Activated CD8-positive, alpha-beta memory T cell treated with anti-CD3 and anti-CD28 coated beads, Interleukin-2, amount 10 ng/mL, durations not matched to agents 7 days and 5 days (primary cell): ENCODE measurements at places on chromosomes 5 and 9. TPM values are rescaled to one million over a fixed set of nuclear protein-coding genes. Genes with fewer than 3 reads are reported as not detected.

- DNase-seq, result no peak
Observed at GRCh38 chr9:81669866-81670265, 19.5 kb downstream of the TLE1 start.

DNA sequence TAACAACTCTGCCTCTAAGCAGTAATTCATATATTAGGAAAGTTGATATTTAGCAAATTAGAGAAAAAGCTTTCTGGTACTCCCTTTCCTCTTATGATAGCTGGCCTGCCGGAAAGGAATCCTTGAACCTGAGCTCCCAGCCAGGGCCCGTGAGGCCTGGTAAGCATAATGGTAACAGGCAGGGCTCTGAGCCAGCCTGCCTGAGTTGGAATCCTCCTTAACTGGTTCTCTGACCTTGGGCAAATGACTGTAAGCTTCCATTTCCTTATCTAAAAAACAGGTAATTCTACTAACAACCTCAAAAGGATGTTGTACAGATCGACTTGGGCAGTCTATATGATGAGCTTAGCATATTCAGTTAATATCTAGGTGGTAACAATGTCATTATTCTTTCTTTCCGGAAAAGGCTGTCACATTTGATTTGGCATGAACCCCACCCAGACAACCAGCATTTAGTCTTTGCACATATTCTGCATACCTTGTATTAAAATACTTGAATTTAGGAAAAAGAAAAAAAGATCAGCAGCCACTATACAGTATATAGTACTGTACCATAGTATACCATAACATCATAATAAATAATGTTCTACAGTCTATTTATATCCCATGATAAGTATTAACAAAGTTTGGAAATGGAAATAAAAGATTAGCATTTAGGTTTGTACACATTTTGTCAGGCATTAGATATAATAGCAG, 55.7 kb upstream of the MAP3K1 start:
- DNase-seq, result no peak

DNA sequence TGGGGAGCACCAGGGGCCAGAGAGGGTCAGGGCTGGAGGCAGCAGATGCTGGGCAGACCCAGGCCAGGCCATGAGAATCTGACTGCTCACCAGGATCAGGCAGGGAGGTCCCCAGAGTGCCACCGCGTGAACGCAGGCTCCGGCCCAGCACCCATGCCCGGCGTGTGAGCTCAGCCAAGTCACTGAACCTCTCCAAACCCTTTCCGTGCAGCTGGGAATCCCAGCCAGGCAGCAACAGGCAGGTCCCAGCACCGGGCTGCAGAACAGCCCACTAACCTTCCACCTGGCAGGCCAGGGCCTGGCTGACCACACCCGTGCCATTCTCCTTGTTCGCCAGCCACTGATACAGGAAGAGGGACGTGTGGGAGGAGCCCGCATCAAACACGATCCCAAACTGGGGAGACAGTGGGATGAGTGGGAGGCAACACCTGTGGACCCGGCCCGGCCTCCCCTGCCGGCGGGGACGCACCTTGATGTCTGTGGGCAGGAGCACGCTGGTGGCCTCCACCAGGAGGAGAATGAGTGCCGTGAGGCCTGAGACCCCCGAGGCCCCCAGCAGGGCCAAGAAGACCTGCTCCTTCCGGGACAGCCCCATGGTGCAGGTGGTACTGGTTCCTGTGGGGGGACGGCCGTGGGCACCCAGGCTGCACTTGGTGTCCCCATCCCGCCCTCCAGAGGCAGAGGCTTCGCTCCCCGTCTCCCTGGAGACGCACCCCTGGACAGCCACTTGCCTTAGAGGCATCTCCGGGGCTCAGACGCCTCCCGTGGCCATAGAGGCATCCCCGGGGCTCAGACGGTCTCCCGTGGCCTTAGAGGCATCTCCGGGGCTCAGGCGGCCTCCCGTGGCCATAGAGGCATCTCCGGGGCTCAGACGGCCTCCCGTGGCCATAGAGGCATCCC, 3.2 kb downstream of the ENTPD8 start:
- DNase-seq, result no peak

GRCh38 chr5:107803728-107804127, 133.0 kb upstream of the EFNA5 start:
- no peak for DNase-seq

DNA sequence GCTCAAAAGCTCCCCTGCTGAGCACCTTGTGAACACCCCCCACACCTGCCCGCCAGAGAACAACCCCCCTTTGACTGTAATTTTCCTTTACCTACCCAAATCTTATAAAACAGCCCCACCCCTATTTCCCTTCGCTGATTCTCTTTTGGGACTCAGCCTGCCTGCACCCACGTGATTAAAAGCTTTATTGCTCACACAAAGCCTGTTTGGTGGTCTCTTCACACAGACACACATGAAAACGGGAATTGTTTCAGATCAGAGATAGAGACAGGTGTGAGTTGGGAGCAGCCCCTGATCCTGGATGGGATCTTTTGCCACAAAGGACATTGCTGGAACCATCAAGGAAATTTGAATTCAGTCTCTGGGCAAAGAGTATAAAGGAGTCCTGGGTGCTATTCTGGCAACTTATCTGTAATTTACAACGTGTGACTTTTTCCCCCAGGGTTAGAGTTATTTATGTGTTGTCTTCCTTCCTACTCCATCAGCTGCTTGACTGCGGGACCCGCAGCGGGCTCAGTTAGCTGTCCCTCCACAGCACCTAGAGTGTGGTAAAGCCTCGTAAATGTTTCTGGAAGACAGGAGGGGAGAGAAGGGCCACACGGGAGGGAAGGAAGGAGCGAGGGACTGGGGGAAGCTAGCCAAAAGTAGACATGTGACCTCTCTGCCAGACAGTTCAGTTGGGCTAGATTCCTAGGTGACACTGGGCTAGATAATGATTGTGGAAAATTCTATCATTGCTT, 437.0 kb downstream of the ZNF608 start:
- no peak for DNase-seq

- DNase-seq, result no peak
Observed at GRCh38 chr9:35845824-35846771, 17.1 kb downstream of the TMEM8B start.

MEIKIN gene
- total RNA-seq, result not detected

NME5 gene
- total RNA-seq, result not detected

CNTFR gene
- total RNA-seq, result not detected
